ENCODE measurements at places on chromosomes 6 and 20. TPM values are rescaled to one million over a fixed set of nuclear protein-coding genes. Genes with fewer than 3 reads are reported as not detected.

TRIM31 gene
- total RNA-seq = not detected

TNXB gene
- total RNA-seq = 240 TPM

RBPJL gene
- not detected for total RNA-seq

RAD21L1 gene
- total RNA-seq = not detected

TAAR5 gene
- not detected for total RNA-seq

DEFB132 gene
- not detected for total RNA-seq

C6orf58 gene
- 0.35 TPM for total RNA-seq

NKAIN2 gene
- total RNA-seq = not detected

MEP1A gene
- not detected for total RNA-seq

MTRF1L gene
- 16.2 TPM for total RNA-seq

STMN3 gene
- 49.7 TPM for total RNA-seq

C6orf15 gene
- not detected for total RNA-seq

AIF1 gene
- 1.4 TPM for total RNA-seq

All from pericardium fibroblast (primary cell).